ENCODE measurements at places on chromosomes 6 and 20. TPM values are rescaled to one million over a fixed set of nuclear protein-coding genes. Genes with fewer than 3 reads are reported as not detected.

- DNase-seq: peak; percentile 7
Observed at GRCh38 chr20:36399147-36399968, 93.2 kb downstream of the DLGAP4 start.

DNA sequence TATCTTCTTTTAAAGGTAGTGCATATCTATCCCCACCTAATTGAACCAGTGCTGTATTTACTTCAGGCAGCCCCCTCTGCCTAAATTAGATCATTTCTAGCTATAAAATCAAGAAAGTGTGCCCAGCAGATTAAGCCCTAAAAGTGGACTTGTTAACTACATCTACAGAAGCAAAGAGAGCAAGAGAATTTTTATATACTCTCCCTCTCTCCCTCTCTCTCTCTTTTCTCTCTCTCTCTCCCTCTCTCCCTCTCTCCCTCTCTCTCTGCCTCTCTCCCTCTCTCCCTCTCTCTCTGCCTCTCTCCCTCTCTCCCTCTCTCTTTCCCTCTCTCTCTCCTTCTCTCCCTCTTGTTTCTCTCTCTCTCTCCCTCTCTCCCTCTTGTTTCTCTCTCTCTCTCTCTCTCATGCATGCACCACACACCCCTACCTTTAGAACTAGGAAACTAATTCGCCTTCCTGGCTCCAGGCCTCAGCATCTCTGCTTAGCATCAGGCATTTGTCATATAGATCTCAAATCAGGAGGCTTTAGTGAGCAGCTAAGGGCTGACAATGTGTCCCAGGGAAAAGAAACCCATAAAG lies 71.4 kb downstream of the FOXA2 start:
- DNase-seq: no peak

- DNase-seq: no peak
Observed at GRCh38 chr6:156026486-156027247, 571.0 kb upstream of the NOX3 start.

GRCh38 chr6:129486327-129486726 lies 223.7 kb downstream of the ARHGAP18 start:
- DNase-seq: no peak

- DNase-seq: no peak
Observed at GRCh38 chr6:159122453-159122852, 46.7 kb upstream of the FNDC1 start.

DNA sequence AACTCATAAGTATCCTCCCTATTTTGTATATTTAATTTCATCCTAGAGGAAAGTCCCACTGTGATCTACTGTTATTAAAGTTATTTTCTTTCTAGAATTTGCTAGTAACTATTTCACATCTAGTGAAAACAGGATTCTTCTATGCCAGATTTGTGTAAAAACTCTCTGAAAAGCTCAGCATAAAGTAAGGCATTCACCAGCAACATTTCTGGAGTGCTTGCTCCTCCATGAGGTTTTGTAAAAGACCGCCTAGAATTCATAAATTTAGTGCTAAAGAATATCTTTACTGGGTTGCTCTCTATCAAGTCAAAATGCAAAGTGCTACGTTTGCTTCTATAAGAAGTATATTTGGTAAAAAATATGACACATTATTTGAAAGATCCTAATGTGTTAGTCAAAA lies 173.5 kb upstream of the IRAK1BP1 start:
- no peak for DNase-seq

GRCh38 chr6:114718186-114718585 lies 375.4 kb upstream of the HS3ST5 start:
- no peak for DNase-seq

PLAGL1 gene
- 29.7 TPM for total RNA-seq

SPTLC3 gene
- total RNA-seq: 13.5 TPM

SYCP2 gene
- 3.9 TPM for total RNA-seq

COL20A1 gene
- 0.20 TPM for total RNA-seq

ARFGEF3 gene
- total RNA-seq: 3.9 TPM

DSP gene
- total RNA-seq: 4.2 TPM

Measured in tibial nerve (tissue), 4 donors.